ENCODE measurements at places on chromosomes 6 and 20. TPM values are rescaled to one million over a fixed set of nuclear protein-coding genes. Genes with fewer than 3 reads are reported as not detected.

GRCh38 chr6:107026965-107027364 lies 1.0 kb upstream of the MTRES1 start:
- DNase-seq, result no peak

DNA sequence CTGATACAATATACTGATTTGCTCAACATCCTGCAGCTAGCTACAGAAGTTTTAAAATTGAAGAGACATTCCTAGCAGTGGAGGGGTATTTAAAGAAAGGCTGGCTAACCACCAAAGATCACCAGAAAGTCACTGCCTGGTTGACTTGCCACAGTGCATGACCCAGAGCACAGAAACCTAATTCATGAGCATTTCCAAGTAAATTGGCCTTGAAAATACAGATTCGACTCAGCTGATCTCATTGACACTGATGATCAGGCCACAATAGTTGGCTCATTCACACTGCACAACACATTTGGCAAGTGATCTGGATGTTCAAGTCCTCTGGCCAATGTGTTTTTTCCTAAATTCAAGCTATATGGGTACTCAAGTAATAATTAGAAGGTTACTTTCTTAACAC lies 13.3 kb upstream of the TDRD6 start:
- no peak for DNase-seq

GRCh38 chr20:54076259-54076658 lies 5.9 kb upstream of the BCAS1 start:
- no peak for DNase-seq

DNA sequence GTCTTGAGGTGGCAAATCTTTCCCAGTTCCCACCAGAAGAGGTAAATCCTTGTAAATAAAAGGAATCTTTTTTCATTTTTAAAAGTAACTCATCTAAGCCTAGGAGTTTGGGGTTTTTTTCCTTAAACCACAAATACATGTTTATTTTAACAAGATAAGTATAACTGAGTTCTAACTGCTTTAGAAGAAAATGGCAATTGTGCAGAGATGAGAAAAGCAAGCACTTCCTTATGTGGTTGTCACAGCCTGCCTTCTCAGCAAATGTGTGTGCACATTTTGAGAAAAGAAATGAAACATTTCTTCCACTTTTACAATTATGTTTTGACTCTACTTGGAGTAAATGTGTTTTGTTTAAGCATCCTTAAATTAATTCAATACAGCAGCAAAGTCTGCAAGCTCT lies 17.7 kb downstream of the HCK start:
- no peak for DNase-seq

GRCh38 chr20:58213121-58213520 lies 15.3 kb downstream of the ANKRD60 start:
- DNase-seq, result no peak

GRCh38 chr6:106128981-106129781 lies 43.0 kb downstream of the PRDM1 start:
- no peak for DNase-seq

DNA sequence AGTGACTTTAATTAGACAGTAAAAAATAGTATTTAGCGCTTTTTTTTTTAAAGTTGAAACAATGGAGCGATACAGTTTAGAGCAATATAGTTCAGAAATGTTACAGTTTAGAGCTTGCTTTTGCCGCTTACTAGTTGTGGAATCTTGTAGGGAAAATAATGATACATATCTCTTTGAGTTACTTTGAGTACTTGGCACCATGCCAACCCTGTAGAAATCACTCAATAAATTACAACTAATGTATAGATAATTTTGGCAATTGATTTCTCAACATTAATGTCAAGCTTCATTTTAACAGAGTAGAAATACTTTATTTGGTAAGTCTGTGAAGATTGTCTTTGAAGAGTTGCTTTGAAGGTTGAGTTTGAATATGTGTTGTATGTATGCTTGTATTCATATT lies 27.4 kb downstream of the CDC40 start:
- DNase-seq, result no peak

GRCh38 chr6:31782126-31782855 lies 5.2 kb upstream of the VWA7 start:
- DNase-seq, result no peak

DNA sequence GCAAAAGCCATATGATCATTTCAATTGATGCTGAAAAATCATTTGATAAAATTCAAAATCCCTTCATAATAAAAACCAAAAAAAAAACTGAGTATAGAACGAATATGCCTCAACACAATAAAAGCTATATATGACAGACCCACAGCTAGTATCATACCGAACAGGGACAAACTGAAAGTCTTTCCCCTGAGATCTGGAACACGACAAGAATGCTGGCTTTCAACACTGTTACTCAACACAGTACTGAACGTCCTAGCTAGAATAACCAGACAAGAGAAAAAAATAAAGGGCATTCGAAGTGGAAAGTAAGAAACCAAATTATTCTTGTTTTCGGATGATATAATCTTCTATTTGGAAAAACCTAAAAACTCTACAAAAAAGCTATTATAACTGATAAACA lies 559.9 kb downstream of the EPM2A start:
- no peak for DNase-seq

- no peak for DNase-seq
Measured at GRCh38 chr6:49097116-49097515, 365.9 kb downstream of the MMUT start.

GRCh38 chr20:15682690-15683089 lies 890.6 kb downstream of the KIF16B start:
- no peak for DNase-seq

DNA sequence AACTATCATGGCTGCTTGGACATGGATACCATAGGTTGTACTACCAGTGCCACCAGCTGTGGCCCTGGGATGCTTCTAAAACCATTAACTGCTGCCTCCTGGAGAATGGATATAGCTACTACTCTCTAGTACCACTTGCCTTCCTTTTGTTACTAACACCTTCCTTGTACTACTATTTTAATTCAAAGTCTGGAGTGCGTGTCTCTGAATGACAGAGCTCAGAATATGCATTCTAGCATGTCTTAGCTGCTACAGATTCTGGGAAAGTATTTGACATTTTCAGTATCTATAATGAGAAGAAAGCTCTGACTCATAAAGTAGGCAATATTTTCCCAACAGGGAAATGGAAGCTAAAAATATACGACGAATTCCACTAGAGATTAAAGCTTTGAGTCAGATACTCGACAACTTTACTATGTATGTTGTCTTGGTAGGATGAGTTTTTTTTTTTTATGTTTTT lies 112.3 kb downstream of the PFDN4 start:
- no peak for DNase-seq

DNA sequence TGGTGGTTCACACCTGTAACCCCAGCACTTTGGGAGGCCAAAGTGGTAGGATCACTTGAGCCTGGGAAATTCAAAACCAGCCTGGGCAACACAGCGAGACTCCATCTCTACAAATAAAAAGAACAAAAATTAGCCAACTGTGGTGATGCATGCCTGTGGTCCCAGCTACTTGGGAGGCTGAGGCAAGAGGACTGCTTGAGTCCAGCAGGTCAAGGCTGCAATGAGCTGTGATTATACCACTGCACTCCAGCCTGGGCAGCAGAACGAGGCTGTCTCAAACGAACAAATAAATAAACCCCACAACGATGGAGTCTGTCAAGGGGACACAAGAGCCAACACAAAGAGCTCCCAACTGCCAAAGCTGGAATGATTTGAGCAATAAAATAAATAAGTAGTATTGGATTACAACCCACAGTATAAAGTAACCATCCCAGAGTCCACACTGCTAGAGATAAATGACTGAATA lies 13.5 kb downstream of the ZMYND8 start:
- DNase-seq, result no peak

DNA sequence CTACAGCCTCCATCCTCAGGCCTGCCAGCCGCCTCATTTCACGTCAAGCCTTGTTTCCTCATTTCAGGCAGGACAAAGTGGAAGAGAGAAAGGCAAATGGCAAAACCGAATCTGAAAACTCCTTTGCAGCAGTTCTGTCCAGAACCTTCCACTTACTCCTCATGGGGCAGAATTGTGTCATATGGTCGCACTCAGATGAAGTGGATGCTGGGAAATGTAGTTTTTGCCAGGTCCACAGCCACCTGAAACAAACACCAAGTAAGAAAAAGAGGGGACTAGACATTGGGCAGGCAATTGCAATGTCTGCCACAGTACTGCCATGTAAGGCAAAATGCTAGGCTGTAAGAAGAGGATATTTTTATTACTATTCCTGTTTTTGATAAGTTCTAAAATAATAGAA lies 44.9 kb downstream of the ISM1 start:
- DNase-seq, result no peak

DNA sequence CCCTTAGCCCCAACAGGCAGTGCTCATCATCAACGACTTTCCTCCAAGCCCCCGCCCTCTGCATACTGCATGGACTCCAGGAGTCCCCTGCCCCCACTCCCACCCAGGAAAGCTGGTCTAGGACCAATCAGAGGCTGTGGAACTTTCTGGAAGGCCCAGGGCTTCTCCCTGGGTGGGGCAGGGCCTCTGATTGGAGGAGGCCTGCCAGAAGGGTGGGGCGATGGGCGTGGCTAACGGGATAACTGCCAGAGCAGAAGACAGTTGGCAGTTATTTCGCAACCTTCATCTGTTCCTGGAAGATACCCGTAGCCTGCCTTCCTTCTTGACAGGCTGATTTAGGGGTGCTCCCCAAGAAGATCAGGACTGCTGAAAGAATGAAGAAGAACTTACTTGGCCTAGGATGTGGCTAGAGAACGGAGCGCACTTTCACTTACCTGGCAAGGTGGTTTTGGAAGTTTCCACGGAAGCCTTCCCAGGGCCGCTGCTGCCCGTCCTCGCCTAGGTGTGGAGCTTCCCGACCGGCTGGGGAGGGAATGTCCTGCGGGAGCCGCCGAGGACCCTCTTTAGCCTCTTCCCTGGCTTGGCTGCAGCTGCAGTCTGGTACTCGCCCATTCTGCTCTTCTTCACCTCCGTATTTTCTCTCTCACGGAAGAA lies 209.0 kb downstream of the LRFN2 start:
- DNase-seq, result no peak

- no peak for DNase-seq
Measured at GRCh38 chr20:375265-375889, 5.2 kb upstream of the TRIB3 start.

DNA sequence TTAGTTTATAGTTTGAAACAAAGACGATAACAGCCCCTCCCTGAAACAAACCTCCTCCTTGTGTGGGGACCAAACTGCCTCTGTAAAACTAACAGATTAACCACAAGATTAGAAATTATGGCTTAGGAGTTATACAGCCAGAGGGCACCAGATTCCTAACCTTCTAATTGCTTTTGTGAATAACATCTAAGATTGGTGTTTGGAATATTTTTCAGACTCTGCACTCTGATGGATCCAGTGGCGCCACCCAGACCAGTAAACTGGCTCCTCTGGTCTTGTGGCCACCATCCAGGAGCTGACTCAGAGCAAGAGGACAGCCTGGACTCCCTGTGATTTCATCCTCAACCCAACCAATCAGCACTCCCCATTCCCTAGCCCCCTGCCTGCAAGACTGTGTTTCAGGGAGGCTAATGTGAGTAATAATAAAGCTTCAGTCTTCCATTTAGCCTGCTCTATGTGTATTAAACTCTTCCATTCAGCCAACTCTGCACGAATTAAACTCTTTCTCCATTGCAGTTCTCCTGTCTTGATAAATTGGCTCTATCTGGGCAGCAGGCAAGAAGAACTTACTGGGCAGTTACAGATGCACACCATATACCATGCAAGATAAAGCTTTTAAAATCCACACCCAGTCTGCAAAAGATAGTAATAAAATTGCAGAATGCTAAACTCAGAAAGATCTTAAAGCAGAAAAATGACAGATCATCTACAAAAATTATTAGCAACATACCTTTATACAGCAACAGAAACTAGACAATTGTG lies 58.5 kb upstream of the SLC22A16 start:
- DNase-seq, result no peak

DNA sequence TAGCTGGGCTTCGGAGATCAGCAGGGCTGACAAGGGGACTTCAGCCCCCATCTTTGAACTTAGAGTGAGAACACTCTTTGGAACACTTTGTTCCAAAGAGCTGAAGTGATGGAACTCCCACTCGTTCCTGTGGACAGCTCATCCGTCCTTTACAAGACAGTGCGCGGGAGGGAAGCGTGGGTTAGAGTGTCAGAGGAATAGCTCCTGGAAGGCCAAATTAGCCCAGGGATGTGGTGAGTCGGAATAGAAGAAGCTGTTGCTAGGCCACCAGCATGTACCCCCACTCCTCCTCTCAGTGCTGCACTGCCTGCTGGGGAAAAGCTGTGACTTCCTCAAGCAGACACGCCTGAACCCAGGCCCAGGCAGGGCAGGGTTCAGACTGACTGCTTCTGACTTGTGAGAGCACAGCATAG lies 1.7 kb downstream of the SDCBP2 start:
- DNase-seq, result no peak

DNA sequence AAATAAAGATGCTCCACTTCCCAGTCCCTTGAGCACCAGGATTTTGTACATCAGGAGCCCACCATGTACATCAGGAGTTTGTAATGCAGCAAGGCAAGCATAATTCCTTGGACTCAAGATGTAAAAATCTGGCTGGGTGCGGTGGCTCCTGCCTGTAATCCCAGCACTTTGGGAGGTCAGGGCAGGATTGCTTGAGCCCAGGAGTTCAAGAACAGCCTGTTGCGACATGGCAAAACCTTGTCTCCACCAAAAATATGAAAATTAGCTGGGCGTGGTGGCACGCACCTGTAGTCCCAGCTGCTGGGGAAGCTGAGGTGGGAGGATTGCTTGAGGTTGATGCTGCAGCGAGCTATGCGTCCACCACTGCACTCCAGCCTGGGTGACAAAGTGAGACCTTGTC lies 16.1 kb upstream of the MAP1LC3A start:
- no peak for DNase-seq

- no peak for DNase-seq
Measured at GRCh38 chr20:42111349-42111748, 493.2 kb upstream of the CHD6 start.

The ACTL10 gene
- 1.8 TPM for total RNA-seq

The SLC32A1 gene
- total RNA-seq, result not detected

The PPDPF gene
- total RNA-seq, result 296 TPM

The RIPPLY2 gene
- total RNA-seq, result not detected

The NDUFAF4 gene
- 21.8 TPM for total RNA-seq

The ULBP2 gene
- 11.1 TPM for total RNA-seq

The PTPRT gene
- not detected for total RNA-seq

The NUP153 gene
- 27.7 TPM for total RNA-seq

The GPR63 gene
- 0.95 TPM for total RNA-seq

The STX11 gene
- 9.3 TPM for total RNA-seq

The ADGRF5 gene
- 4.9 TPM for total RNA-seq

The DHX16 gene
- total RNA-seq, result 23.2 TPM

The WFDC13 gene
- total RNA-seq, result not detected

All from esophagus squamous epithelium (tissue), 5 donors.